Mesenchymal stem cell (in vitro differentiated cells and primary cell): ENCODE measurements at places on chromosomes 7 and 10.
A peak's percentile ranks its signal among the peaks of the same experiment; 100 is the strongest.

GRCh38 chr7:4461531-4461930 lies 220.6 kb upstream of the FOXK1 start:
- H3K27ac ChIP-seq, result no peak overlapping the region
- H3K4me1 ChIP-seq, result no peaks in the 10 kb centered on the region
- H3K4me3 ChIP-seq, result no peak overlapping the region

- H3K27ac ChIP-seq, result no peak overlapping the region
- H3K27me3 ChIP-seq, result no peaks in the 10 kb centered on the region
- H3K4me3 ChIP-seq, result no peak overlapping the region
Observed at GRCh38 chr7:146606628-146607027, 490.0 kb downstream of the CNTNAP2 start.

GRCh38 chr7:2516194-2516555 lies 3.4 kb upstream of the LFNG start:
- no peaks in the 10 kb centered on the region for H3K36me3 ChIP-seq
- no peak overlapping the region for H3K4me3 ChIP-seq
- no peaks in the 10 kb centered on the region for H3K27me3 ChIP-seq
- peak overlapping the region; percentile 97 for H3K27ac ChIP-seq

GRCh38 chr10:72470666-72471065 lies 115.9 kb upstream of the DNAJB12 start:
- no peaks in the 10 kb centered on the region for H3K27me3 ChIP-seq
- no peak overlapping the region for H3K4me3 ChIP-seq
- no peaks in the 10 kb centered on the region for H3K4me1 ChIP-seq
- no peak overlapping the region for H3K27ac ChIP-seq

GRCh38 chr10:99921948-99922347 lies 87.8 kb downstream of the DNMBP start:
- peaks cover 14% of the 10 kb centered on the region for H3K4me1 ChIP-seq
- no peak overlapping the region for H3K27ac ChIP-seq
- DNase-seq, result no peak
- H3K4me3 ChIP-seq, result no peak overlapping the region
- peaks cover 33% of the 10 kb centered on the region for H3K36me3 ChIP-seq

- H3K36me3 ChIP-seq, result no peaks in the 10 kb centered on the region
- no peak overlapping the region for H3K4me3 ChIP-seq
- H3K4me1 ChIP-seq, result no peaks in the 10 kb centered on the region
- no peak overlapping the region for H3K27ac ChIP-seq
Observed at GRCh38 chr10:67036808-67037207, 111.0 kb downstream of the LRRTM3 start.

GRCh38 chr10:16814012-16814411 lies 3.2 kb downstream of the RSU1 start:
- H3K27ac ChIP-seq, result no peak overlapping the region
- peaks cover 39% of the 10 kb centered on the region for H3K36me3 ChIP-seq
- peaks cover 8% of the 10 kb centered on the region for H3K4me1 ChIP-seq
- no peaks in the 10 kb centered on the region for H3K27me3 ChIP-seq
- DNase-seq, result no peak
- H3K4me3 ChIP-seq, result no peak overlapping the region

DNA sequence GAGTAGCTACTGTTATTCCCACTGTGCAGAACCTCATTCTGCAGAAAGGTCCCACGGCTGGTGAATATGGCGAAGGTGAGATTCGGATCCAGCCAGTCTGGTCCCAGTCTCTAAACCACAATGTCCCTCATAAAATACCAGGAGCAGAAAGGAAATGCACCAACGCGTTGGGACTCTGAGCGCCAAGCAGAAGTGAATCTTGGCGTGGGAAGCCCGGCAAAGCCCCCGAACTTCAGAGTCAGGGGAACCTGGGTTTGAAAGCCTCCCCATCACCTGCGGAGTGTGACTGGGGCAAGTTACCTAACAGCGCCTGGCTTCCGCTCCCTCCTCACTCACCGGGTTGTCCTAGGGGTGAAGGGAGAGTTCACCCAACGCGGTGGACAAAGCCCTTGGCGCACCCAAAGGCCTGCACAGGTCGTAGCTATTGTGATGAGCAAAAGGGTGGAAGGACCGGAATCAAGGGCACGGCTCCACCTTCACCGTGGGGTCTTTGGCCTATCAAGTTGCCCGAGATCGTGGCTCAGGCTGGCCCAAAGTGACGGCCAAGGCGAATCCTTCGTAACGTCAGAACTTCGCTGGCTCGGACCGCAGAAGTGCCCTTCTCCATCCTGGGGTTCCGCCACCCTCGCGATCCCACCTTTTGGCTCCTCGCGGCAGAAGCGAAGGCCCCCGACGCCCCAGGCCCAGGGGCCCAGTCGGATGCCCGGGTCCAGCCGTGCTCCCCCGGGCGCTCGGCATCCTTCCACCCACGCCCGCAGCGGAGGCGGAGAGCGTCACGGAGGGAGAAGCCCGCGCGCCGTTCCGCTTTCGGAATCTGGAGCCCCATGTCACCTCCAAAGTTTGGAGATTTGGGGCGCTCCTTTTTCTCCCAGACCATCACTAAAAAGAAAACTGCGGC lies 811 bp downstream of the RGS10 start:
- H3K36me3 ChIP-seq, result no peaks in the 10 kb centered on the region
- peak overlapping the region; percentile 80 for H3K4me3 ChIP-seq
- peak; percentile 42 for DNase-seq
- H3K27me3 ChIP-seq, result no peaks in the 10 kb centered on the region
- peaks cover 30% of the 10 kb centered on the region for H3K4me1 ChIP-seq

GRCh38 chr10:49781247-49781646 lies 19.1 kb upstream of the OGDHL start:
- no peak overlapping the region for H3K4me3 ChIP-seq
- H3K27ac ChIP-seq, result no peak overlapping the region
- no peak for DNase-seq
- H3K4me1 ChIP-seq, result no peaks in the 10 kb centered on the region

- H3K27ac ChIP-seq, result no peak overlapping the region
- no peak for DNase-seq
- H3K4me1 ChIP-seq, result no peaks in the 10 kb centered on the region
Observed at GRCh38 chr10:27356738-27357137, 116.1 kb upstream of the ACBD5 start.

GRCh38 chr7:24133691-24134090 lies 150.3 kb upstream of the NPY start:
- H3K27me3 ChIP-seq, result no peaks in the 10 kb centered on the region
- H3K4me3 ChIP-seq, result no peak overlapping the region

DNA sequence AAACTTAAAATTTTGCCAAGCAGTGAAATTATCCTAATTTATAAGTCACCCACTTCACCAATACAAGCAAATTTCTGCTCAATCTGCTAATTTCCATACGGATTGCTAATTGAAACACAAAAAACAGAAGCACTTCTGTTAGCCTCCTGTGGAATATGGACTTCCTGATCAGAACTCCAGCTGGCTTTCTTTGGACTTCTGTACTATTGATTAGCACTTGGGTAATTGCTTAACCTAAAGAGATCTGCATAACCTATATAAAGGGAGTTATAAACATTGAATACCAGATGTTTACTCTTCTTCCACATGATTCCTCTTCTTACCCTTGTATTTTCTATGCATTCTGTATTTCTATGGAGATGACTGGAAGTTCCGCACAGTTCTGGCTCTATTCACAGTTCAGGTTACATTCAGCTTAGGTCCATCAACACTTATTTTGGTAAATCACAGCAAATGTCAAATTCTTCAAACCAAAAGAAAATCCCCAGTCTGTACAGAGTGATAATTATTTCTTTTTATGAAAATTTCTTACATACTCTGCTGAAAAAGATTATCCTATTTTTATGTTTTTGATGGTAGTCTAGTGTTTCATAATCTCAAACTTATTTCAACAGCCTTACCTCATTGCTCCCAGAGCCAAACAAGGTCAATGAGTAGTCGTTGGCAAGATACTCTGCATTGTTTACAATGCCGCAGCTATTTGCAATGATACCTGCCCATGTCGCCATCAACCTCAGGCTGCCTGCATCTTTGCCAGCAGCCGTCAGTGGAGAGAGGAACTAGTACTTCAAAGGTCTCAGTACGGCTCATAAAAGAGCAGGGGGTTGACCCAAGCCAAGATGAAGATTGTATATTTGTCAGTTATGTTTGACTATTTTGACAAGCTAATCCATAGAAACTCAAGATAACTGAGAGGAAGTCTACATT lies 225.6 kb downstream of the AHR start:
- peaks cover 2% of the 10 kb centered on the region for H3K4me1 ChIP-seq
- H3K27me3 ChIP-seq, result no peaks in the 10 kb centered on the region
- DNase-seq, result peak; percentile 78

- no peak overlapping the region for H3K27ac ChIP-seq
- no peaks in the 10 kb centered on the region for H3K36me3 ChIP-seq
- peak; percentile 91 for DNase-seq
- H3K27me3 ChIP-seq, result peaks cover 3% of the 10 kb centered on the region
- H3K4me3 ChIP-seq, result peak overlapping the region; percentile 1
- peaks cover 7% of the 10 kb centered on the region for H3K4me1 ChIP-seq
Observed at GRCh38 chr10:103781329-103782061, 73.9 kb downstream of the SH3PXD2A start.

DNA sequence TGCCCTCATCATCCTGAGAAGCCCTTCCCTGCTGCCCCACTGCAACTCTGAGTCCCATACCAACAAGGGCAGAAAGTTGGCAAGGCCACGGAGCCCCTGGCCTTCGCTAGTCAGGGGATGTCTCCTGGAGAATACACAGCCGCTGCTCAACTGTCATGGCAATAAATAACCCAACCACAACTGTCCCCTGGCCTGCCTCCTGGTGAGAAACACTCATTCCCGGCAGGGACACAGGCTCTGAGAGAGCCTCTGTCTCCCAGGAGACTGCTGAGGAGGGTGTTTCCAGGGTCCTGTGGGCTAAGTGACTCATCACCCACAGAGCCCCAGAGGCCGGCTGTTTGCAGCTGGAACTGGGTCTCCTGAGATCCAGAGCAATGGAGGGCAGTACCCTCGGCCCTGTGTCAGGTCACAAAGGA lies 354.1 kb downstream of the TNS3 start:
- peak; percentile 98 for DNase-seq
- H3K27me3 ChIP-seq, result peaks cover 15% of the 10 kb centered on the region
- H3K4me3 ChIP-seq, result no peak overlapping the region
- H3K4me1 ChIP-seq, result peaks cover 22% of the 10 kb centered on the region
- H3K27ac ChIP-seq, result peak overlapping the region; percentile 37
- no peaks in the 10 kb centered on the region for H3K36me3 ChIP-seq

- DNase-seq, result no peak
- no peaks in the 10 kb centered on the region for H3K4me1 ChIP-seq
- peaks cover 14% of the 10 kb centered on the region for H3K27me3 ChIP-seq
- H3K4me3 ChIP-seq, result no peak overlapping the region
- H3K36me3 ChIP-seq, result no peaks in the 10 kb centered on the region
Observed at GRCh38 chr7:104240401-104240800, 32.6 kb upstream of the ORC5 start.

DNA sequence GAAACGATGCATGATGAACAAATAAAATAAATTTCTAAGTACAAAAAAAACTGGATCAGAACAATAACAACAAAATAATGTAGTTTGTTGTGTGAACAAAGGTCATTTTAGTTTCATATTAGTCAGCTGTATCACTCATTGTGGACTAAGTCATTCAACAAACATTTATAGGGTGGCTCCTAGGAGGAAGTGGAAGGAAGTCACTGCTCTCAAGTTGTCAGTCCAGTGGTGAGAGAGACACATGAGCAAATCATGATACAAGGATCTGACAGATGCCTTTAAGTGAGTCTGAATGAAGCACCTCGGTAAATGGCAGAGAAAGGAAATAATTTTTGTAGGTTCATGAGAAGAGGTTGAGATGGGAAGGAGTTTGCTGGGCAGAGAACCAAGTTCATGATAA lies 56.8 kb downstream of the EPDR1 start:
- H3K27me3 ChIP-seq, result no peaks in the 10 kb centered on the region
- no peak overlapping the region for H3K4me3 ChIP-seq
- H3K36me3 ChIP-seq, result no peaks in the 10 kb centered on the region
- H3K4me1 ChIP-seq, result no peaks in the 10 kb centered on the region
